ENCODE measurements at places on chromosomes 5 and 9.

- DNase-seq, result no peak
These were observed 551.6 kb downstream of the PRDM9 start for GRCh38 chr5:24059006-24059405.

GRCh38 chr9:3664044-3664443 is 138.2 kb upstream of the RFX3 start:
- DNase-seq, result no peak

- DNase-seq, result no peak
These were observed 40.1 kb upstream of the PLPP6 start for GRCh38 chr9:4622016-4622415.

GRCh38 chr5:178264044-178264443 is 31.4 kb upstream of the PHYKPL start:
- DNase-seq, result no peak

- DNase-seq, result no peak
These were observed 4.1 kb upstream of the CCNG1 start for GRCh38 chr5:163433271-163433670.

DNA sequence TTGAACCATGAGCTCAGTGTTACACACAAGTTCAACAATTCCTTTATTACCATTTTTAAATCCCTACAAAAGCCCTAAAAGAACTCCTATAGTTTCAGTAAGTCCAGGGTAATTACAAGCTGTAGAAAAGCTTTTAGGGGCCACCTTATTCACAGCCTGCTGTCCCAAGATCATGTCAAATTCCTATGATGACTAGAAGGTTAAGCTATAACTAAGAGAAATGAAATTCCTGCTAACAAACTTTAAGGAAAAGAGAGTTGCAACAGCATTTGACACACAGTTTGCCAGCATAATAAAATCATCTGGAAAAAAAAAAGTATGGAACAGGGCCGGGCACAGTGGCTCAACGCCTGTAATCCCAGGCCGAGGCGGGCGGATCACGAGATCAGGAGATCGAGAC is 31.5 kb downstream of the TMEM245 start:
- DNase-seq, result no peak

DNA sequence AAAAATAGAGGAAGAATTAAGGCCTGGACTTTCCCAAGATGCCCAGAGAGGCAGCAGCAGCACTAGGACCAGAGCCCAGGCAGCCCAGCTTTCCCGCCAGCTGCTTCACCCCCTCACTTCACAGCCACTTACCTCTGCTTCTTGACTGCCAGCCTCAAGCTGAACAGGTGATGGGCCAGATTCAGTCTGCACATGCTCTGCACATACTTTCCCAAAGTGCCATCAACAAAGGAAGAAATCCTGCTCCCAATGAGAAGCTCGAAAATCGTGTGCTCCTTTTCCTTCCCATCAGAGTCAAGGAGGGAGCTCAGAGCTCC is 4.1 kb upstream of the SLC25A48 start:
- no peak for DNase-seq

DNA sequence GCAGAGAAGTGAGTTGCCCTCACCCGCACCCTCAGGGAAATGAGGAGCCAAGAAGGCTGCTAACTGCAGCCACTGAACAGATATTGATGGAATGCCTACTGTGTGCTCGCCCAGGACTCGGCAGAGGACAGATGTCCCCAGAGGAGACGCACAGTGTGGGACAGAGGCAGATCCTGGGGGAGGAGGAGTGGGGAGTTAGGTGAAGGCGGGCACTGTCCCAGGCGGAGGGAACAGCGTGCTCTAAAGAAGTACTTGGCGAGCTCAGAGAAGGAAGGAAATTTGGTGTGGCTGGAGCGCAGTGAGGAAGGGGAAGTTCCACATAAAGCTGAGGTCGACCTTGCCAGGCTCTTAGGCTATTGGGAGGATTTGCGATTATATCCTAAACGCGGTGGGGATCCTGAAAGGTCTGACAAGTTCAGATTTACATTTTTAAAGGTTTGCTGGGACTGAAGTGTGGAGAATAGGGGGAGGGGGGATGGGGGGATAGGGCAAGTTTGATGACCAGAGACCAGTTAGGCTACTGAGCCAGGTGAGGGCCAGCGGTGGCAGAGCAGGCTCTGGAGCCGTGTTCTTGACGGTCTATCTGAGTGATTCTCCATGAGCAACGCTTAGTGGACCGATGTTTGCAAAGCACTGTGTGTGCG is 23.6 kb upstream of the CERCAM start:
- no peak for DNase-seq

- no peak for DNase-seq
These were observed 75.4 kb upstream of the IL7R start for GRCh38 chr5:35781181-35781790.

DNA sequence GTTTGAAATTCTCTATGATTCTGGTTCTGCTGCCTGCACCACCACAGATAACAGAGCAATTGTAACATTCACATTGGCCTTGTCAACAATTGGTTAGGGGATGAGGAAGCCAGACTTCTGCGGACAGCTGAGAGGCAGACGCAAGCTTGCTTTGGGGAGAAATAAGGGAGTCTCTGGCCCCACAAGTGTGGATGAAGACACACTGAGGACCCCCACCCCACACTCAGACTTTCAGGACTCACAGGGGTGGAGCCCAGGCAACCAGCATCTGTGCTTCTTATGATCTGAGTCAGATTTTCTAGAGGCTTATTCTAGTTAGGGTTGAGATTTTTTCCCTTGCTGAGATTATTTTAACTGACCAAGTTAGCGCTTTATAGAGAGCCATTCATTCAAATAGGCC is 140.3 kb upstream of the IRX2 start:
- no peak for DNase-seq

DNA sequence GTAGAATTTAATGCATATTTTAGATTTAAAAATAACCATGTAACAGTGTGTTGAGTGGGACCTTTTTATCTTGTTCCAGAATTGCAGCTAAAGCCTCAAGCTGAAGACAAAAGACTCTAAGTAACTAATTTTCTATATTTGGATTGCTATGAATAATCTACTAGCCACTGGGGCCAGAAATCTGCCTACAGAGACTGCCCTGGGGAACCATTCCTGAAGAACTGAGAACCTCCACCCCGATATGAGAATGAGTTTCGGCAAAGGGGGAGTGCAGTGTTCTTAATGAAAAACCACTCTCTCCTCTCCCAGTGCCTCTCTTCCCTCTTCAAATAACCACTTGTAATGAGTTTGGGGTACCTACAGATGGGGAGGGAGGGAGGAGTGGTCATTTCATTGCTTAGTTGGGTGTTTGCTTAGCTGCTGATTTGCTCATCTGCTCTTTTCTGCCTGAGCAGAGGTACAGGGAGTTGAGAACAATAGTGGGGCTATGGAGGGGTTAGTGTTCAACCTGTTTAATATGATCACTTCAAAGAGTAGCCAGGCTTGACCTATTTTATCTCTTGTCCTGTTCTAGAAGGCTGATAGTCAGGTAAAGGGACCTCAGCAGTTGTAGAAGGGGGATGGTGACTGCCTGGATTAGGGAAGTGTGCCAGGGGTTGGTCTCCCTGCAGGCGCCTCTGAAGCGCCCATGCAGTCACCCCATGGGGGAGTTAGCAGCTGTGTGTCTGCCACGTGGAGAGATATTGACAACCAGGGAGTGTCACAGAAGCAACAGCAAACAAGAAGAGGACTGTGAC is 47.7 kb downstream of the ATG10 start:
- no peak for DNase-seq

- no peak for DNase-seq
These were observed 75.8 kb downstream of the OXCT1 start for GRCh38 chr5:41794471-41794870.

- DNase-seq, result no peak
These were observed 178.8 kb upstream of the IL12B start for GRCh38 chr5:159509002-159509660.

GRCh38 chr9:128298535-128299482 is 22.7 kb downstream of the SWI5 start:
- no peak for DNase-seq

GRCh38 chr5:24904981-24905517 is 260.3 kb upstream of the CDH10 start:
- no peak for DNase-seq

- DNase-seq, result peak; percentile 27
These were observed at the start of gene PCDHB3 for GRCh38 chr5:141100243-141100805. TSS of gene PCDHB3 (plus strand) at chr5:141100473. CDS start at chr5:141100650, 177 bp downstream.

DNA sequence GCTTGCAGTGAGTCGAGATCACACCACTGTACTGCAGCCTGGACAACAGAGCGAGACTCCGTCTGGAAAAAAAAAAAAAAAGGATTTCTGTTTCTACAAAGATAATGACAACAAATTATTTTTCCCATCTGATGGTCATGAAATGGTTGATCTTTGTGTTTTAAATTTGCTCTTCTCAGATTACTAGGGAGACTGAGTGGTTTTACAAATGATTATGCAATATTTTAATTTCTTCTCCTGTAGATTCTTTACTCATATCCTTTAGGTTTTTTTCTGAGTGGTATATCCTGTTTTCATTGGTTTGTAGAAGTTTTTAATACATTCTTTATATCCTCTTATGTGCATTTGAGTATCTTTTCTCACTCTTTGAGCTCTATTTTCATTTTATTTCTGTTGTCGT is 20.6 kb upstream of the AUH start:
- no peak for DNase-seq

DNA sequence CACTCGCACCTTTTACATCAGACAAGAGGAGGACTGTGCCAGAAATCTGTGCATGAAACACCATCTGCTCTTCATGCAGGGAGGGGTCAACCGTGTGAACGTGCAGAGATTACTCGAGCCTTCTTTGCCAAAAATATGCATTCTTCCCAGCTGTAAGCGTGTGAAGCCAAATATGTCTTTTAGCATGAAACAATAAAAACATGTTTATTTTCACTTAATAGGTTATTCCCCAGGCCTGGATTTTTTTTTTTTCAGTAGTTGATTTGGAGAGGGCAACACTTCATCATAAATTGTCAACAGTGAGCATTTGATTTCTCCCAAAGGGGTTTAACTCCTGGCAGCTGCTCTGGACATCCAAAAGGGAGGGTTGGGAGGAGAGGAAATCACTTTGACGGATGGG is 23.8 kb downstream of the PLAC8L1 start:
- DNase-seq, result no peak

DNA sequence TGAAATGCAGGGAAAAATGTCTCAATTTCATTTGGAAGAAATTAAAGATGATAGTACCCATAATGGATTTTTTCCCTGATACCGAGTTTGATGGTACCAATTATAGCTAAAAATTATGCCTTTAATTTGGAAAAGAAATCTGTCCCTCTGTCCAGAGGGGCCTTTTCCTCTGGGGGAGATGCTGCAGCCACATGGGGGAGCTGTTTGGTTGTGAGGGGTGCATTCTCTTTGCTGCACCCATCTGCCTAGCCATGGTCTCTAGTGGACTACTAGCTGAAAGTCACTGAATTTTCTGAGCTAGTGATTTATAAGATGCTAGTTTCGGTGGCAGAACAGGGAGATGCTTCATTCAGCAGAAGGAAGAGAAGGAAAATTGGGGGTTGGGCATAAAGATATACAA is 9.6 kb downstream of the SEC61B start:
- no peak for DNase-seq

Data from stimulated activated CD4-positive, alpha-beta T cell treated with anti-CD3 and anti-CD28 coated beads, Interleukin-15, amount 100 ng/mL, for 48 hours (primary cell).